Mammary epithelial cell (primary cell): ENCODE measurements at places on chromosomes 16 and 17. TPM values are rescaled to one million over a fixed set of nuclear protein-coding genes. Genes with fewer than 3 reads are reported as not detected.

Gene HID1
- total RNA-seq: 1.2 and 3.8 TPM in 2 replicates

- DNase-seq: peak; percentile 66
These were observed 6.8 kb downstream of the ANKFY1 start for GRCh38 chr17:4256952-4257351.

GRCh38 chr16:22670044-22670536 is 143.9 kb upstream of the HS3ST2 start:
- no peak for DNase-seq

Gene PHF23
- 36.7 TPM for total RNA-seq

Gene NOG
- 2.3 TPM for total RNA-seq

Gene COX6A2
- total RNA-seq: not detected

GRCh38 chr16:17499223-17499902 is 28.6 kb upstream of the XYLT1 start:
- DNase-seq: no peak

Gene CHST5
- total RNA-seq: 0.17 TPM

Gene NLRC3
- total RNA-seq: under 0.01 TPM

DNA sequence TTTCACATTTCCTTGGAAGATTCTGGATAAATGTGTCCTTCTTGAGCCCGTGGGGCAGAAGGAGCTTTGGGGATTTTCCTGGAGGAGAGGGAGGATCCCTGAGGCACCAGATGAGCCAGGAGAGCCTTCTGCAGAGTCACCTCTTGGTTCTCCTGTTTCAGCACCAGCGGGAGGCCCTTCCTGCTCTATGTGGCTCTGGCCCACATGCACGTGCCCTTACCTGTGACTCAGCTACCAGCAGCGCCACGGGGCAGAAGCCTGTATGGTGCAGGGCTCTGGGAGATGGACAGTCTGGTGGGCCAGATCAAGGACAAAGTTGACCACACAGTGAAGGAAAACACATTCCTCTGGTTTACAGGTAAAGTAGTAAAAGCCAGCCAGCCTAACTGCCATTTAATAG is 77.1 kb downstream of the ARSG start:
- no peak for DNase-seq

Gene RNF157
- not detected in 2 replicates for total RNA-seq

Gene KRT25
- not detected in 2 replicates for total RNA-seq

- DNase-seq: no peak
These were observed 14.9 kb upstream of the STAT3 start for GRCh38 chr17:42403150-42403549.

DNA sequence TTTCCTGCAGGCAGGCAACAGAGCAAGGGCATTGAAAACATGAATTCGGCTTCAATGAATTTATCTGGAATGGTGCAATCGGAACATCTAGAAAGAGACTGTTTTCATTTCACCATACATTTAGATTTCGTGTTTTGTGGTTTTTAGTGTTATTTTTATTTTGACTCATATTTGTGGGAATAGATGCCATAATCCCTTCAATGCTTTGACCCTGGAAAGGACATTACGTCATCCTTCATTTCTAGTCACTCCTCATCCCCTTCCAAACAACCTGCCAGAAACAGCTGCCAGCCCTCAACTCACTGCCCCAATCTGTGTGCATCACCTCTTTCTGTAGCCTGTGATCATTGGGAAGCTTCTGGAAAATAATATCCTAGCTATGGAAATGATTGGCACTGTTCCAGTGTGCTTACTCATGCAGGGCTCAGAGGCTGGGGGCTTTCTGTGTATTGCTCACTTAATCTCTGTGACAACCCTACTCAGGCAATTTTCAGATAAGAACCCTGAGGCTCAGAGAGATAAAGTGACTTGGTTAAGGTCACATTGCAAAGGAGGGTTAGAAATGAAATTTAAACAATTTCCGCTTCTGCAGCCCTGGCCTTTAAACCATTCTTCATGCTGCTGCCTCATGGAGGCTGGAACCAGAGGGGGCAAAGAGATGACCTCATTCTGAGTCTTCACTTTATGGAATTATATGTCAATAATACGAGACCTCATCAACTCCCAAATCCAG is 9.5 kb upstream of the KSR1 start:
- DNase-seq: peak; percentile 80

Gene ABCC12
- not detected in 2 replicates for total RNA-seq

- no peak for DNase-seq
These were observed 1.6 kb upstream of the MRC2 start for GRCh38 chr17:62625870-62626200.

Gene OMG
- total RNA-seq: under 0.01 TPM

DNA sequence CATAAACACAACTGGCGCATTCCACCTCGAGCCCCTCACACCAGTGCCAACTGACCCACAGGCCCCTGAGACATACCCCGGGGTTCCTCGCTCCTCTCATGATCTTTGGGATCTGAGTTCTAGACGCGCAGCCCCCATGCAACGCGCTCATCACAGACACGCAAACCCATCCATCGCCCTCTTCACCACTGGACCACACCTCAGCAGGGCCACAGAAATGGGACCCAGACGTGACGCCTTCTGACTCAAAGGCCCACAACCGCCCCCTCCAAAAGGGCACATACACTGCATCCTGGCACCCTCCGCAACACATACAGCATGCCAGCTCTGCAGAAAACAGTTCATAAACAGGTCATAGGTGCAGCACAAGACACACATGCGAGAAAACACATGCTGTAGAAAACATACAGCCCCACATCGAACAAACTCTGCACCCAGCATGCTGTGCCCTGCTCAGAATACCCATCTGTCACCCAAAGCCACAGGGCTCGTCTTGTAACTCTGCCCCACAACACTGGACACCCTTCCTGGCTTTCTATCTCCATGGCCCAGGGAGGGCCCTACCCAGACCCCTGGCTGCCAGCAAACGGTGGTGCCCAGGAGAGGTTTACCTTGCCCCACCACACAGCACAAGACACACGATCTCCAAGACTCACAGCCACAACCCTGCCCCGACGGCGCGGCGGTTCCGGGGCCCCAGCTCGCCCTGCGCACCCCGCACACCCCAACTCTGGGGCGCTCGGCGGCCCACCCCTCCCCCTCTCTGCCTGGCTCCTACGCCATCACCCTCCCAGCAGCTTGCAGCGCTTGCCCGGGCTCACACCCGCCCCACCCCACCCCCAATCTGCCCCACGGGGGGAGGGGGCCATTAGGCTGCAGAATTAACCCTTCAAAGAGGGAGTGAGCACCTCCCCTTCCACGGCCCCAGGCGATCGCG is 887 bp downstream of the ZBTB4 start:
- no peak for DNase-seq

Gene RRAD
- 10.3 TPM for total RNA-seq

Gene PEX12
- 5.7 and 7.2 TPM in 2 replicates for total RNA-seq

Gene SPN
- total RNA-seq: not detected in 2 replicates

- DNase-seq: peak; percentile 27
These were observed 90.7 kb upstream of the SMIM36 start for GRCh38 chr17:55601874-55602364.

Gene UNC13D
- 4.8 and 5.8 TPM in 2 replicates for total RNA-seq

- DNase-seq: no peak
These were observed 7.1 kb downstream of the GRN start for GRCh38 chr17:44351961-44352827.

DNA sequence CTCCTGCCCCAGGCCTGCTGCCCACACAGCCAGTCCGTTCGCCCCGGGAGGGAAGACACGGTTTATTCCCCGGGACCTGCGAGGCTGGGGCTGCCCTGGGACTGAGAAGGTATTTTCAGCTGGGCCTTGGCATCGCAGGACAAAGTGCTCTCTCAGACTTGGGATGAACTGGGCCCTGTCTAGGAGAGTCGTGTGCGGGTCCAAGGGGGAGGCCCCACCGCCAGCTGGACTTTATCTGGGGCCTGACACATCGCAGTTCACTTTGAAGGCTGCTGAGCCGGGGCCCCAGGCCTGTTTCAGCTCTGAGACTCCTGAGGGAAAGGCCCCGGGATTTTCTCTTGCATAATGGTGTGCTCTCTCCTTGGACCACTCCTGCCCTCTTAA is 6.8 kb downstream of the CRISPLD2 start:
- DNase-seq: no peak

GRCh38 chr17:58279016-58279711 is 1.6 kb downstream of the MPO start:
- no peak for DNase-seq

Gene PIRT
- not detected in 2 replicates for total RNA-seq

Gene KRTAP2-1
- not detected for total RNA-seq

Gene LHX1
- total RNA-seq: not detected in 2 replicates

DNA sequence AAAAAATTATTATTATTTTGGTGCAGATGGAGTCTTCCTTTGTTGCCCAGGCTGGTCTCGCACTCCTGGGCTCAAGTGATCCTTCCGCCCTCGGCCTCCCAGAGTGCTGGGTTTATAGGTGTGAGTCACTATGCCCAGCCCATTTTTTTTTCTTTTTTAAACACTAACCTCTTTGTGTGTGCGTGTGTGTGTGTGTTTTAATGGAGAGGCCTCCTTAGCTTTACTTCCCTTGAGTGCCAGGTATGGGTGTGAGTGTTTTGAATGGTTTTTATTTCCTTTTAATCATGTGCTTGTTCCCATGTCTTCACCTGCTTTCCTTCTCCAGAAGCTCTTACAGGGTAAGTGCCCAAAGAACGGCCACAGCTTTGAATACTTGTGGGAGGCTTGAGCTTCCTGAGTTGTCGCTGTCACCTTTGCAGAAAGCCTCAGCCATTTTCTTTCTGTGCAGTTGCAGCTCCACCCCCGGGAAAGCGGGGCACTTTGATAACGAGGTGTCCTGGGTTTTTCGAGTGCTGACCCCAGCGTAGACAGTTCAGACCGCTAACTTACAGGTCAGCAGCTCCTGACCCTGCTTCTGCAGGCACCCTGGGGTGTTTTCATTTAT is 22.6 kb downstream of the AKAP1 start:
- DNase-seq: peak; percentile 95

GRCh38 chr16:88739139-88739976 is 33.1 kb downstream of the CTU2 start:
- no peak for DNase-seq

Gene NPIPB6
- not detected for total RNA-seq

Gene TANGO6
- 24.5 TPM for total RNA-seq

DNA sequence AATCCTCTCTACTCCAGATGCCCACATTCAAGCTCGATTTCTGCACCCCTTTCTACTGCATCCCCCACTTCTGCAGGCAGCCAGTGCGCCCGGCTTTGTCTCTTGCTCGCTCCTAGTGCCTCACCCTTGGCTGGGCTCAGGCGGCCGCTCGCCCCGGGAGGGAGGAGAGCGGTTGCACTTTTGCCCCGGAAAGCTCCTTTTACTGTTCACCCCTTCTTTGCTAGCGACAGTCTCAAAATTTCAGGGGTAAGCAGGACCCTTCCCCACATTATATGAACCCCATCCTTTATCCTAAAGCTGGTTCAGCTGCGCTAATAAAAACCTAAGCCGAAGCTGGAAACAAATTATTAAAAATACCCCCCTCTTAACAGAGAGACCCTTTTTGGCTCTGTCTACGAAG is 1.0 kb downstream of the HOXB5 start:
- no peak for DNase-seq

- DNase-seq: no peak
These were observed 31.6 kb downstream of the PHKB start for GRCh38 chr16:47492428-47493377.

GRCh38 chr17:4542726-4543191 is 12.4 kb downstream of the MYBBP1A start:
- no peak for DNase-seq

- DNase-seq: no peak
These were observed 415.4 kb downstream of the SLC39A11 start for GRCh38 chr17:72677108-72677507.

DNA sequence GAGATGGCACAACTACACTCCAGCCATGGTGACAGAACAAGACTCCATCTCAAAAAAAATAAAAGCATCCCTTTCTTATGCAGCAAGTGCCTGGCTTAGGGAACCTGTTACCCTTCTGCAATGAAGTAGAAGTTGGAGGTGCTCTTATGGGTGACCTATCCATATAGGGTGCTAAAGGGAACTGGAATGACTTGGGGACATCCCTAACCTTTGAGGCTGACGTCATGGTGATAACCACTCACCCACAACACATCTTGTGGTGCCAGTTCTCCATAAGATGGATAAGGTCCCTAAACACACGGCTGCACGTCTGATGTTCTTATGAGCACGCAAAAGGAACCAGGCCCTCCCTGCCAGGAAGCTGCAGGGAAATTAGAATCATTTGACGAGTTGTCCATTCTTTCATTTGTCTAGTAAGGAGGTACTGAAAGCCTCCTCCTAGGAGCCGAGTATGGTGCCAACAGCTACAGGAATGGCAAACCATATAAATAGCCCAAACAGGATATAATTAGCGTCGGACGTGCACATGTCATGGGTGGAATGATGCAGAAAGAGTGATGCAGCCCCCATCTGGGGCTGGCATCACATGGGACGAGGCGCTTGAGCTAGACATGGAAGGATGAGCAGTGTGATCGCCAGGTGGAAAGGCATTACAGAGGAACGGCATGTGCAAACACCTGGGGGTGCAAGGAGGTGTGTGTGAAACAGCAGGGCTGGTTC is 52.5 kb downstream of the ARHGAP27 start:
- DNase-seq: no peak

DNA sequence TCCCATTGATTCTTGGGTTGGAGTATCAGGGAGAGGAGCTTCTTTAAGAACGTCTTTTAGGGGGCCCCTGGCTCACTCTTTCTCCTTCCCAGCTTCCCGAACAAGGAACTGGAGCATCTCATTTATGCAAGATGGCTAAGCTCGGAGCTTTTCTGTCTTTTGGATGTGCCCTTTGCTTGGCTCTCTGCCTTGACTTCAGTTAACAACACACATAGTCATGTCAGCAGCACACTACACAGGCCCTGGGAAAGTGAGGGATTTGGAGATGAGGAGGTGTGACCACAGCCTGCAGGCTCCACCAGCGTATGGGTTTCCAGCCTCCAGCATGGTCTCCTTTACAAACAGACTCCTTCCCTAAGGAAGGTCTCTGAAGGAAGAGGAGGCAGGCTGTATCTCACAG is 310.4 kb downstream of the SNX29 start:
- no peak for DNase-seq

Gene MYH2
- total RNA-seq: not detected

- DNase-seq: peak; percentile 83
These were observed 10.5 kb upstream of the TEKT3 start for GRCh38 chr17:15351925-15352324.

- DNase-seq: no peak
These were observed 392.9 kb upstream of the EEF2KMT start for GRCh38 chr16:5490499-5490898.

GRCh38 chr17:66614469-66614868 is 220.4 kb upstream of the CACNG5 start:
- DNase-seq: no peak

GRCh38 chr17:66782851-66783250 is 52.1 kb upstream of the CACNG5 start:
- no peak for DNase-seq

Gene RMI2
- total RNA-seq: 2.2 TPM
